ENCODE measurements at places on chromosomes 6 and 20.

GRCh38 chr6:37638414-37639341 is 59.0 kb downstream of the MDGA1 start:
- DNase-seq: no peak

- no peak for DNase-seq
These were observed 151.1 kb upstream of the GLP1R start for GRCh38 chr6:38897507-38897906.

DNA sequence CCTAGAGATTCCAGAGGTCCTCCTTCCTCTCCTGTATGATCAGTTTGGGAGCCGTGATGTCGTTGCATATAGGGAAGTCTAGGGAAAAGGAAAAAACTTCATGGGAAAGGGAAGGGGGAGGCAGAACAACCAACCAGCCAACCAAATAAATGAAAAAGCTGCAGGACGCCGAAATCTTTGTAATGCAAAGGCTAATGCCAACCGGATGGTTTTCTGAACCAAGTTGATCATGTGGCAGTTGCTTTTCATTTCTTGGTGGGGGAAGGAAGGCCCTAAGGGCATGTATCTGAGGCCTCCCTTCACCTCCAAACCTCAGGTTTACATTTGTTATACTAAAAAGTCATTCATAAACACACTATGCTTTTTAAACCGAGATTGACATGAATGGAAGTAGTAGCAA is 167.2 kb downstream of the ARID1B start:
- no peak for DNase-seq

DNA sequence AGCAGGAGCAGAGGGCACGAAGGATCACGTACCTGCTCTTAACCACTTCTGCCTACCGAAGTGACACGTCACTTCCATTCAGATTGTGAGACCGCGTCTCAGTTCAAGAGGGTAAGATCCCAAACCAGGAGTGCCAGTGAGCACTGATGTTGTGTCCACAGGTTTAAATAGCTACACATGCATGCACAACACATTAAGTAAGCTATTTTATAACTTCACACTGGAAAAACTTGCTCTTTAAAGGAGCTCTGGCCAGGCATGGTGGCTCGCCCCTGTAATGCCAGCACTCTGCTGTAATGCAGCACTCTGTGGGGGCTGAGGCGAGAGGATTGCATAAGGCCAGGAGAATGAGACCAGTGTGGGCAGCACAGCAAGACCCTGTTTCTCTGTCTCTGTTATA is 21.1 kb downstream of the ABHD12 start:
- no peak for DNase-seq

GRCh38 chr20:57389695-57390603 is 1.2 kb upstream of the RBM38 start:
- peak; percentile 51 for DNase-seq

- DNase-seq: no peak
These were observed 134.8 kb downstream of the JPH2 start for GRCh38 chr20:44052166-44052565.

GRCh38 chr6:168554898-168555617 is 114.1 kb downstream of the SMOC2 start:
- no peak for DNase-seq

DNA sequence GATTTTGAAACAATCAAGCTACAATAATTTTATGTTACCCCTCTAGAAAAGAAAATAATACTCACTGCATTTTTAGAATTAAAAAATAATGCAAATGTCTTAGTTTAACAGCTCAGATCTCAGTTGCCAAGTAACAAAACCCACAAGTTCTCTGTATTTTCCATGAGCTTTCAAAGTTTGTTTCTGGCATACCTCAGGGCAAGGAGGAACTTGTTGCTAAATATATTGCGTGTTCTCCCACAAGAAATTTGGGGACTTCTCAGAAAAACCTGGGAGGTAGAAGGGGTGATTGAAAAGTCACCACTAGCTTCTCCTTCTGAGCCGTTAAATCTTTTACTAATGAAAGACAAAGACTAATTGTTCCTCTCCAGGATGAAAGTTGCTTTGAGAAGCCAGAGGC is 236.8 kb upstream of the MARCKS start:
- no peak for DNase-seq

GRCh38 chr6:135329851-135330803 is 149.0 kb downstream of the MYB start:
- no peak for DNase-seq

GRCh38 chr20:44089987-44090674 is 96.9 kb downstream of the JPH2 start:
- no peak for DNase-seq

DNA sequence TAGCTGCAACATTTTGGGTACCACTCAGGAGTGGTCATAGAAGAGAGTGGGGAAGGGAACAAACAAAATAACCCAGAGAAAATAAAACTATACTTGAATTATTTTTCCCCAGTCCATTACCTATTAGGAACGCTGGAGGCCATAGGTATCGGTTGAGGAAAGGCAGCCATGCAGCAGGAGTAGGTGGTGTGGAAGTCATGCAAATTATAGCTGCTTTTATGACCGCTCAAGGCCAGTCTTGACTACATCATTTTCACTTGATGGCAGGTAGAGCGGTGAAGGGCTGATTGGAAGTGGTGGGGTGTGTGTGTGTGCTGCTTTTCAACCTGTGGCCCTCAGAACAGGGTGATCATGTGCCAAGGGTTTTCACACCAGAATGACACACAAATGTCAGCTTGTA is 36.5 kb upstream of the KIF13A start:
- no peak for DNase-seq

DNA sequence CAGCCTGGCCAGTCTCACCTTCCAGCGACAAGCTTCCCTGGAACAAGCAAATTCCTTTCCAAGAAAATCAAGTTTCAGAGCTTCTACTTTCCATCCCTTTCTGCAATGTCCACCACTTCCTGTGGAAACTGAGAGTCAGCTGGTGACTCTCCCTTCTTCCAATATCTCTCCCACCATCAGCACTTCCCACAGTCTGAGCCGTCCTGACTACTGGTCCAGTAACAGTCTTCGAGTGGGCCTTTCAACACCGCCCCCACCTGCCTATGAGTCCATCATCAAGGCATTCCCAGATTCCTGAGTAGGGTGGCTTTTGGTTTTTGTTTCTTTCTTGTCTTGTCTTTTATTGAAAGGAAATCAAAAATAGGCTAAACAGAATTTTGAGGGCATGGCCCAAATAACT is 24.3 kb downstream of the MYCT1 start:
- no peak for DNase-seq

GRCh38 chr6:73954881-73955280 is 258.9 kb downstream of the CD109 start:
- no peak for DNase-seq

GRCh38 chr6:87637106-87637505 is 47.2 kb downstream of the ORC3 start:
- no peak for DNase-seq

- no peak for DNase-seq
These were observed 8.7 kb downstream of the CST3 start for GRCh38 chr20:23629017-23629541.

GRCh38 chr20:62588458-62589149 is 53.7 kb upstream of the SLCO4A1 start:
- no peak for DNase-seq

All from stimulated activated CD4-positive, alpha-beta T cell treated with anti-CD3 and anti-CD28 coated beads, Interleukin-2, amount 100 ng/mL, for 48 hours (primary cell).